Calu3 (cell line): ENCODE measurements at places on chromosomes 1 and 21.
A peak's percentile ranks its signal among the peaks of the same experiment; 100 is the strongest.

DNA sequence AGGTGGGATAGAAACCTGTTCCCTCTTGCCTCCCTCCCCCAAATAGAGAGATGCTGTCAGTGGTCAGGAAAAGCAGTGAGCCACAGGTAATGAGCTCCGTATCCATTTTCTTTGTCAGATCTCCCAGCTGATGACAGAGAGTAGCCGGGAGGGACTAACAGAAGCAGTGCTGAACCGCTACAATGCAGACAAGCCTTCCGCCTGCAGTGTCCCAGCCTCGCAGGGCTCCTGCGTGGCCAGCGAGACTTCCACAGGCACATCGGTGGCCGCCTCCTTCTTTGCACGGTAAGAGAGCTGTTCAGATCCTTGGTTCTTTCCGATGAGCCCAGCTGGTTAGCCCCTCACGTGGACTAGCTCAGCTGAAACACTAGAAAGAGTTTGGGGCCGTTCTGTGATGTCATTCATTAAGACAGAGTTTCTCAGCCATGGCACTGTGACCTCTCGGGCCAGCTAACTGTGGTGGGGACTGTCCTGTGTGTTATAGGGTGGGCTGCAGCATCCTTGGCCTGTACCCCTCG lies 264.7 kb downstream of the KIF26B start:
- no peak for DNase-seq

GRCh38 chr1:235775246-235775860 lies 91.4 kb downstream of the LYST start:
- DNase-seq: no peak

DNA sequence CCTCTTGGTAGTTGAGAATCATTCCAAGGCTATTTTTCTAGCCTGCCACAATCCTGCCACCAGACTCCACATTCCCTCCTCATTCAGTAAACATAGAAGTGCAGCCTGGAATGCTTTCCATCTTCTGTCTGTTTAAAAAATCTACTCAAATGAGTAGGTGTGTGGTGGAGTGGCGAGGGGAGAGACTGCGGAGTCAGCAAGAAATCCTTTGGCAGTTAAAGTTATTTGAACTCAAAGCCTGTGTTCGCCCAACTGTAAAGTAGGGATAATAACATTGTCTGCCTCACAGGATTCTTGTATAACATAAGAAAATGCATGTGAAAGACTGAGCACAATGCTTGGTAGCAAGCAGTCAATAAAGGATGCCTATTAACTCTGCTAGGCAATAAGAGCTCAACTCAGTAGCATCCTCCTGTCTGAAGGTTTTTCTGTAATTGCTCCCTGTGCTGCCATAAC lies 22.2 kb upstream of the DPT start:
- DNase-seq: no peak

DNA sequence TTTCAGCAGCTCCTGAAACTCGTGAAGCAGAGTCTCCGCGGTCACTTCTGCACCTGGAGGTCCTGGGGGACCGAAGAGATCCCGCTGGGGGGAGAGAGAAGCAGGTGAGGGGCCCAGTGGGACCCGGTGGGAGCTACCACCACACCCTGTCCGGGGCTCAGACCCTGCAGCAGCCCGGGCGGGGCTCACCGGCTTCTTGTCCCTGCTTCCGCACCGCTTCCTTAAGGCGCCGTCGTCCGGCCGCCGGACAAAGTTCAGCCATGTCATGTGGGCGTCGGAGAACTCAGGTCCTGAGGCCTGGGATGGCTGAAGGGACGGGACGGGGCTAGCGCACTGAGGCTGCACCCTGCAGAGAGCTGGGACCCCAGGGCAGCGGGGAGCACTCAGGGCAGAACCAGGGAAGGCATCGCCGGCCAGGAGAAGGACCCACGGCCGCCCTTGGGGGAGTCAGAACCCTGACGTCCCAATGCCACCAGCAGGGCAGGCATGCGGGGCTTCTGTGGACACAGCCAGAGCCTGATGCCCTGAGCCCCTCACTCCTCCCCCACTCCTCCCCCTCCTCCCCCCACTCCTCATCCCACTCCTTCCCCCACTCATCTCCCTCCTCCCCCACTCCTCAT lies 2.2 kb downstream of the C1QTNF12 start:
- peak; percentile 55 for DNase-seq

DNA sequence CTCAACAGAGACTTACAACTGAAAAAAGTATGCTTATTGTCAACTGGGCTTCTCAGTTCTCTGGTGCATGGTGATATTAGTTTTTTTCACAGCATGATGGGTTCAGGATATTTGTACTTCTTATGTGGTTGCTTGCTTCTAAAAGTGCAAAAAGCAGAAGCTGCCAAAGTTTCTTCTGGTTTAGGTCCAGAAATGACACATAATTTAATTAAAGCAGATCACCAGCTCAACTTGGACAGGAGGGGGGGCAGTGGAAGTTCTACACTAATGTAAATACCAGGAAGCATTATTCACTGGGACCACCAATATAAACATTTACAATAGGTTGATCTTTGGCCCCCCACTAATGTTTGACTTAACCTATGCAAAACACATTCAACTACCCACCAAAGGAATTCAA lies 354.8 kb upstream of the BRINP3 start:
- DNase-seq: no peak

DNA sequence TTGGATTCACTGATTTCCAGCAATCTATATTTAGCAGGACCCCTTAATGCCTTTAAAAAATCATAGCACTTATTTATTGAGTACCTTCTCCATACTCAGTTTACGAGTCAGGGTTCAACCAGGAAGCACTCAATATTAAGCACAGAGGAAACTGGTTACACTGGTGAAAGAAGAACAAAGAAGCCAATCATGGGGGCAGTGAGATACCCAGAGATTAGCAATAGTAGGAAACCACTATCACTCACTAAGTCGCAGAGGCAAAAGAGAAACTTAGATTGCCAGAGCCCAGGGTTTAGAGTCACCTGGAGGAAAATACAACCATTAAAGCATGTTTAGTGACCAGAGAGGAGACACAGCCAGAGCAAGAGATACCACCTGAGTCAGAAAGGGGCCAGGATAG lies 670.5 kb upstream of the USP24 start:
- DNase-seq: no peak

DNA sequence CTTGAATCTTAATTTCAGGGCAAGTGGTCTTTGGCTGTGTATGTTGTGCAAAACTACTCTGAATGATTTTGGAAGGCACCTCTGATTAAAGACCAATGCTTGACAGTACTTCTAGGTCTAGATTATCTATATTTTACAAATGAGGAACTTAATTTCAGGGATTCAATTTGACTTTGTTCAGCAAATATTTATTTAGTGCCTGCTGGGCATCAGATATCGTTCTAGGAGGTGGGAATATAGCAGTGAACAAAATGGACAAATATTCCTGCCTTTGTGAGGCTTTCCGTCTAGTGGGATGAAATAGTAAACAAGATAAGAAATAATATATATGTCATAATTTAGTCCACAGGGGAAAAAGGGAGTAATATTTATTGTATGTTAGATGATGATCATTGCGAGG lies 4.7 kb downstream of the ZNF326 start:
- DNase-seq: no peak

GRCh38 chr1:86741947-86742572 lies 37.7 kb downstream of the SH3GLB1 start:
- DNase-seq: peak; percentile 42

GRCh38 chr1:5244631-5245285 lies 590.3 kb downstream of the AJAP1 start:
- DNase-seq: no peak

DNA sequence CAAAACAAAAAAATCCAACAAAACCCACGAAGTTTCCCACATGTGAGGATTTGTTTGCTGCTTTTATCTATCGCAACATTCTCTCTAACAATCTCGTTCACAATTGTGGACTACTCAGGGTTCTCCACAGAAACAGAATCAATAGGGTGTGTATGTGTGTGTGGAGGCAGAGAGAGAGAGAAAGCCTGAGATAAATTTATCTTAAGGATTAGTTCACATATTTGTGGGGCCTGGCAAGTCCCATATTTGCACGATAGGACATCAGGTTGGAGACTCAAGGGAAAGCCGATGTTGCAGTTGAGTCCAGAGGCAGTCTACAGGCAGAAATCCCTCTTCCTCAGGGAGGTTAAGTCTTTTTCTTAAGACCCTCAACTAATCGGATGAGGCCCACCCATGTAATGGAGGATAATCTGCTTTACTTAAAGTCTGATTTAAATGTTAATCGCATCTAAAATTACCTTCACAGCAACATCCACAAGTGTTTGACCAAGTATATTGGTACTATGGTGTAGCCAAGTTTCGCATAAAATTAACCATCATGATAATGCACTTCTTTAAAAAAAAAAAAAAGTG lies 31.7 kb downstream of the ADAMTS1 start:
- DNase-seq: no peak

DNA sequence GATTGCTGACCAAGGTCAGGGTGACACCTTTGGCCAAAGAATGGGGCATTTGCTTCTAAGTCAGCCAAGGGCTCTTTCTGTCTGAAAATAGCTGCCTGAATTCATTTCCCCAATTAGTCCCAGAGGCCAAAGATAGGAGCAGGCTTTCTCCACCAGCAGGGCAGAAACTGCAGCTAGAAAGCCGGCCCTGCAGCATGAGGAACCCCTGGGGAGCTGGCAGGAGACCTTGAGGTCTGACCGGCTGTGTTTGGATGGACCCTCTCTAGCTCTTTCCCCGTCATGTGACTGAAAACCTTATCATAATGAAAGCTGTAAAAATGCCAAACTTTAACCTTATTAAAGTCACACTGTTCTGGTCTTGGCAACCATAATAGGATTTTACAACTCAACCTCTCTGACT lies 93.4 kb downstream of the CD58 start:
- no peak for DNase-seq

DNA sequence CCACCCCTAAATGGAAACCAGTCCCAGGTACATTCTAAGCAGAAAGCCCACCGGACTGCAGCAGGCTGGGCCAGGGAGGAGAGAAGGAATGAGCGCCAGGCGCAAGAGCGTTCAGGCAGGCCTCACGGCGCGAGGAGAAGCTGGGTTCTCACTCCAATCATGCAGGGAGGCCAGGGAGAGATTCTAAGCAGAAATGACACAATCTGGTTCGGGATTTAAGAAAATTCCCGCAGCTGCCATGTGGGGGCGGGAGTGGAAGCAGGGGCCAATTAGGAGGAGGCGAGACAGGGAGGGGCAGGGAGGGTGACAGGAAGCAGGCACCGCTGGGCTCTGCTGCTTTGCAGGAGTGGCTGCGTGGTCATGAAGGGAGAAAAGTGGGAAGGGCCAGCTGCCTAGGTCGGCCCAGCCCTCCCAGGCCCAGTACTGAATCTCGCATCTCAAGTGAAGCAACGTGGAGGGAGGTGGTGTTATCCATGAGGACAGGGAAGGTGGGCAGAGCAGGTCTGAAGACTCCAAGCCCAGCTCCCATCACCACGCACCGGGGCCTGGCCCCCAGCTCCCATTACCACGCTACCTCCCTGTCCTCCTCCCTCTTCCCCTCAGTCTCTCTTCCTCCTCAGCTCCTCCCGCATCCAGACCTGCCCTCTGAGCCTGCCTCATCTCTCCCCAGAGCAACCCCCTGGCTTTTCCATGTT lies 11.8 kb downstream of the NPHP4 start:
- DNase-seq: no peak

- DNase-seq: no peak
Measured at GRCh38 chr1:199811163-199811562, 216.3 kb upstream of the NR5A2 start.

DNA sequence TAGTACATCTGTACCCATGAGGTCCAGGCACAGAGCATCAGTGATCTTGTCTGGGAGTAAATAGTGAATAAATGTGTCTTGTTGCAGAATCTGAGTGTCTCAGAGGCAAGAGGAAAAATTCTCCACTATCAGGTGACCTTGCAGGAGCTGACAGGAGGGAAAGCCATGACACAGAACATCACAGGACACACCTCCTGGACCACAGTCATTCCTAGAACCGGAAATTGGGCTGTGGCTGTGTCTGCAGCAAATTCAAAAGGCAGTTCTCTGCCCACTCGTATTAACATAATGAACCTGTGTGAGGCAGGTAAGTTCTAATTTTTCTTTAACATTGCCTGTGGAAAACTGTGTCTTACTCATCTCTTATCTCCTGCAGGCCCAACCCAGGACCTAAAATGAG lies 43.1 kb downstream of the IL12RB2 start:
- no peak for DNase-seq

DNA sequence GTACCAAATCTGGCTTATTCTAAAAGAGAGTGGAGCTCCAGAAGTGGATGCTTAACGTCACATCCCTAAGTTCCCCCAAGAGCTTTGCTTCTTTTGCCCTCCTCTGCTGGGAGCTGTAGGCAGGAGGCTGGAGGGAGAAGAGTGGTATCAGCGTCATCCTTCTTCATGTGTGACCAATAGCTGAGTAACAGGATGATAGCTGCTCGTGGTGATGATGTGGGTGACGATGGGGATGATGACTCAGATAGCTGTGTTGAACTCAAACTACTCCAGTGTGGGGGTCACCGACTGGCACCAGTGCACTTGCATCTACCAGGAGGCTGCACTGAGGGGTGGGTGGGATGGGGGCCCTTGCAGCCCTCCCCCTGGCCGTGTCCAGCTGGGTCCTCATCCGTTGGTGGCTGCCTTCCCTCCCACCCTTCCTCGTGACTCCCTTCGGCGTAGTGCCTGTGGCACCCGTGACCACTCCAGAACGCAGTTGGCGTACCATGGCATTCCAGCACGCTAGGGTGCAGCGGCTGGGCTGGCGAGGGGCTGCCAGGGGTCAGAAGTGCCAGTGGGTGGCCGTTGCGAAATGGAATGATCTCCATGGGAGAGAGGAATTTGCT lies 1.1 kb downstream of the IGFN1 start:
- DNase-seq: no peak

DNA sequence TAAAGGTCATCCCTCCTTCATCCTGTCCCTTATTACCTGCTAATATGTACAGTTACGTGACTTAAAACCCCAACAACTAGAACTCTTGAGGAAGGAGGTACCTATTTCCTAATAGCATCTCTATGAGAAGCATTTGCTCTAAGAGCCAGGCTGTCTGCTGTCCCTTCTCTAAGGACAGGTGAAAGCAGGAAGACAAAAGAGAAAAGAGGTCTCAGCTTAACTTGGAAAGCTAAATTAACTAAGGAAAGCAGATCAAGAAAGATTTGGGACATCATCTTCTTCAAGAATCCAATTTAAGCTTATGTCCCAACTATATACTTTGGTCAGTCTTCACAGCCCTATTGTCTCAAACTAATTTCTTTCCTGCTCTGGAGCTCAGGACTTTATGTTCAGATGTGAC lies 2.9 kb downstream of the EGLN1 start:
- DNase-seq: no peak
